ENCODE measurements at places on chromosomes 3 and 15.

DNA sequence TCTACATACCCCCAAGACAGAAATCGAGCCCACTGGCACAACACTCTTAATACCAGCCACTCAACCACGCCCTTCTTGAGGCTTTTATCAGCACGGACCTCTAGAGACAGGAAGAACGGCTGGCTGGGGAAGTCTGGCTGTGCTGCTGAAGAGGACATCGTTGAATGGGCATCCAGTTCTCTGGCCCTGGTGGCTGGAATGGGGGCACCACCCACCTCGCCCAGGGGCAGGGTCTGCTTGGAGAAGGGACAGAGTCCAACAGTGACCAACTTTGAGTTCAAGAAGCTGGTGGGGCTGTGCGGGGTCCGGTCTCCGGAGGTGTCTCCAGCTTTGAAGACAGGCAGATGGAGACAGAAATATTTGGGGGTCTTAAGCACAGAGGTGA is 77.5 kb downstream of the ATP10A start:
- DNase-seq, result no peak

DNA sequence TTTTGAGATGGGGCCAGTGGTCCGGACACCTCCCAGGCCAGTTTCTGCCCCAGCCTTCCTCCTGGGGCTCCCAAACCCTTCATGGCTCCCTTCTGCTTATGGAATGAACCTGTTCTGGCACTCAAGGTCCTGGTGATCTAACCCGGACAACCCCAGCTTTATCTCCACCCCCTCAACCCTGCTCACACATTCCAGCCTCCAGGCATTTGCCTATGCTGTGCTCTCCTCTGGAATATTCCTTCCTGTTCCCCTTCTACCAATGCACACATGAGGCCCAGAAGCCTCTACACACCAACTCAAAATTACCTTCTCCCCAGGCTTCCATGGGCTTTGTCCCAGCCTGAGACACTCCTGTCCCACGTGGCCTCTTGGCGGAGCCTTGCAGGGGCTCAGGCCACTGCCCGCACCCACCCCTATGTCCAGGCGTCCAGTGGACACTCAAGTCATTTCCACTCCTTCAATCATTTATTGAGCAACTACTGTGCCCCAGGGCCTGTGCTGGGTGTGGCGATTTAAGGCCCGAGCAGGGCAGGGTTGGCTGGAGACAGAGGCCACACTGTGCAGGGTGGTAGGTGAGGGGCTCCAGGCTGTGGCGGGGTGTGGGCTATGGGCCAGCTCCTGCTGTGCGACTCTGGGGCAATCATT is 18.8 kb downstream of the PLXND1 start:
- DNase-seq, result no peak

DNA sequence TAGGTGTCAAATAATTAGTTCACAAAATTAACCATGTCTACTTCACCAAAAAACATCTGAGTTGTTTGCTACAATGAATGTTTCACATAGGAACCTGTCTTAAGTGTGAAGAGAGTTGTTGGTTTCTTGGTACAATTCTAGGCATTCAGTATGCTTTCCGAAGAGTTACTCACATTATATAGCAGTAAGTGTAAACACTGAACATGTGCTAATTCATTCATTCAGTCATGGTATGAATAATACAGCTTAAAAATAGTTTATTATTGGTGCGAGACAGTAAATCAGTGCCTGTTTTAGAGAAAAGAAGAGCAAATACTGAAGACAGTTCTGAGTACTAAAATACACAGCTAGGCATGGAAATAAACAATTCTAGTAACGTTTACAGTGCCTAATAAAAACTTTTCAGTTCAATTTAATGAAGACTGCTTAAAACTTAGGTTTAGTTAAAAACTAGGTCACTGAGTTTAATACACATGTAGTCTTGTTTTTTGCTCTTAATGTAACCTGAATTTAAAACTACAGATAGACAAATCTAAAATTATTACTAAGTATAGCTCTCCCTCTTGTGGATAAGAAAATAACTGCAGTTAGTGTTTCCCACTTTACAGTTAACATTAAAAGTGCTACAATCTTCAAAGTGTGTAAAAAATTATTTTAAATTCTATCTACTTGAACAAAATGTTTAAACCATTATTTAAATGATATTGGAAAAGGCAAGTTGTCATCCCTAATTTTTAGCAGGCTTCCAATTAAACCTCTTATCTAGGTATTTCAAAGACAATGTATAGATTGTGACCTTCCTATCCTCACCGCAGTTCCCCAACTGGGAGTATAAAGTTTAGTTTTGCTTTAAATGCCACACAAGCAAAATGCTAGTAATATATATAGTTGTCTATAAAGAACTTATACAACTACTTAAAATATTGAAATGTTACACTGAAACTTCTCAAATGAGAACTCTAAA is 20.1 kb upstream of the ZCWPW2 start:
- no peak for DNase-seq

DNA sequence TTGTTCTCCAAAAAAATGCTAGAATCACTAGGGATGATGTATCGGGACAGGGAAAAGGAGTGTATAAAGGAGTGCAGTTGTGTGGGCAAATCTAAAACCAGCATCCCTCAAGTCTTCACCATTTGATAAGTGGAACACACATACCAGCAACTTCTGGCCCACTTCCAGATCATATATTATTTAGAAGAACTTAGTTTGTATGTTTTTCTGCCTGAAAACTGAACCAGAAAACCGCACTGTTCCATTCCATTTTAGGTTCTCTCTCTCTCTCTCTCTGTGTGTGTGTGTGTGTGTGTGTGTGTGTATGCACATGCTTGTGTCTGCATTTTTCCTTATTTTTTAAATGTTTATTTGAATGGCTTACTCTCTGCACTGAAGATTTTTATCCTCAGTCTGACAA is 93.5 kb downstream of the SERPINI1 start:
- DNase-seq, result no peak

- DNase-seq, result no peak
Measured at GRCh38 chr3:43632269-43632733, 10.5 kb upstream of the ANO10 start.

- no peak for DNase-seq
Measured at GRCh38 chr3:71062037-71062932, 521.2 kb downstream of the FOXP1 start.

Measured in stimulated activated naive CD8-positive, alpha-beta T cell treated with anti-CD3 and anti-CD28 coated beads, Interleukin-15, Interleukin-2, amounts not matched to agents 100 U/mL and 50 U/mL, for 24 hours (primary cell).